Upper lobe of left lung (tissue), 6 donors: ENCODE measurements at places on chromosomes 4 and X. TPM values are rescaled to one million over a fixed set of nuclear protein-coding genes. Genes with fewer than 3 reads are reported as not detected.

The SMIM43 gene
- total RNA-seq, result not detected

The ARR3 gene
- not detected for total RNA-seq

The SORBS2 gene
- total RNA-seq, result 35.4 TPM

The CT45A5 gene
- not detected for total RNA-seq

The P2RY8 gene
- 3.7 TPM for total RNA-seq

The FGFBP1 gene
- total RNA-seq, result 14.4 TPM

The ZNF41 gene
- 35.6 TPM for total RNA-seq

The HDX gene
- total RNA-seq, result 3.5 TPM

- no peak for DNase-seq
Measured at GRCh38 chrX:24340501-24340900, 19.9 kb upstream of the SUPT20HL1 start.

GRCh38 chr4:100517864-100518341 lies at the start of gene EMCN:
Gene EMCN (minus strand): TSS chr4:100518022. CDS start chr4:100517914, 108 bp downstream.
- DNase-seq, result no peak

DNA sequence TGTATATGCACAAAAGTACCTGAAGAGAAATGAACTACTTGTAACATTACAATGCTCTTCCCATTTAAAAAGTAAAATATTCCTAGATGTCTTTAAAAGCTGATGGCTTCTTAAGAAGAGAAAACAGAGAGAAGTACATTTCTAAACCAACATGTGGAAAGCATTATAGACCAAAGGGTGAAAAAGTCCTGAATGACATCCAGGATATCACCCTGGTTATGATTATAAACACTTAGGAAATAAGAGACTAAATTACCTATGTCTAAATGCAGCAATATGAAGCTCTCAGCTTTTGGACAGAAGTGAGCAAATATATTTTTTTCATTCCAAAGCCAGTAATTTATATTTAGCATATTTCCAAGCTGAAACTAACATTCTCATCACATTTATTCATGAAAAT lies 21.7 kb upstream of the EGFL6 start:
- no peak for DNase-seq

GRCh38 chr4:145609481-145610427 lies 9.4 kb upstream of the MMAA start:
- DNase-seq, result no peak

- DNase-seq, result peak; percentile 34
Measured at GRCh38 chrX:119784747-119785446, 6.5 kb downstream of the RPL39 start.

- DNase-seq, result no peak
Measured at GRCh38 chr4:80142394-80143306, 54.7 kb upstream of the PRDM8 start.

DNA sequence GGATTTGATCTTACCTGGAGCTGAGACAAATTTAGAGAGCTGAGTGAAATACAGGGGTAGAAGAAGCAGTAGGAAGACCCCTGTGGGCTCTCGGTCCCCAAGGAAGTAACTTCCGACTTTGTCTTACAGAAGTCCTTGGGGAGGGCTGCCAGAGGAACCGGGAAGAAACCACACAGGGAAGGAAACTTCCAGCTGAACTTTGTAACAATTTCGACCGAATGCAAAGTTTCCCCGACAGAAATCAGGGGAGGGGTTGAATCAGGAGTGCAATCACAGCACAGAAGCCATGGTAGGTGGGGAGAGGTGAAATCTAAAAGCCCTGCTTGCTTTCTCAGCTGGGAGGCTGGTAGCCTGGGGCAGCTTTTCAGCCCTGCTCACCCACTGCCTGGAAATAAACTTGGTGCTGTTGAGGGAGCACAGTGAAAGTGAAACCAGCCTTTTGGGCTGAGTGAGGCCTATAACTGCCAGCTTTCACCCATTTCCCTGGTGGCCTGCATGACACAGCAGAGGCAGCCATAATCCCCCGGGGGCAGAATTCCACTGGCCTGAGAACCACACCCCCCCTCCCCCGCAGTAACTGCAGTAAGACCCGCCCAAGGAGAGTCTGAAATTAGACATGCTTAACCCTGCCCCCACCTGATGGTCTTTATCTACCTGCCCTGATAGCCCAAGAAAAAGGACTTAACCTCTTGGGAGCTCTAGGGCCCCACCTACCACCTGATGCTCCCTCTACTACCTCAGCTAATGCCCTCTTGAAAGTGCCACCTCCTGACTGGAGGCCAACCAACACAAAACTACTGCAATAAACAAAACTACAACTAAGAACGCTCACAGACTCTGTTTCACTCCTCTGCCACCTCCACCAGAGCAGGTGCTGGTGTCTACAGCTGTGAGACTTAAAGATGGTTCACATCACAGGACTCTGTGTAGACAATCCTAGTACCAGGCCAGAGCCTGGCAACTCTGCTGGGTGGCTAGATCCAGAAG lies 248.2 kb downstream of the PARM1 start:
- DNase-seq, result no peak

DNA sequence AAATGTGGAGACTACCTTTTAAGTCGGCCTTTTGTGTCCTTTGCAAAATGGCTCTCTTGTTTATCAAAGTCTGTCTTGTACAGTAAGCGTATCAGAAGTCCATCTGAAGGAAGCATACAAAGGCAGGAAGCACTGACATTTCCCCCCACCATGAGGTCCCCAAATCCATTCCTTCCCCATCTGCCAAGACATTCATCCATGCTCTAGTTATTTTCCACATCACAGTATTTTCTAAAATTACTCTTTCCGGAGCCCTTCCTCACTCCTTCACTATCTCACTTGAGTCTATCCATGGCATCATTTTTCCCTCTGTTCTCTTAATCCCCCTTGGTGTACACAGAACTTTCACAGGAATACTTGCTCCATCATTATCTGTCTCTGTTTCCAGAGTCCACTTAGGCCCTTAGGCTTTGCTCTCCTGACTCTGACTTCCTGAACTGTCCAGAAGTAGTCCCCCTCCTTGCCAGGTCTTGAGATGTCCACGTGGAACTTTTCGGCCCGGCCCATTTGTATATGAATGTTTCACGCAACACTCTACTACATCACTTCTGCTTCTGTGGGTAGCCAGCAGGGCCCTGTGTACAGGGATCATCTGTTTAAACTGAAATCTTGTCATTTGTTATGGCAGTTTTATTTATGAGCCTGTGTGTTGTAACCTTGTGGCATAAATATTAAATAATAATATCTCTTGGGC lies 2.1 kb downstream of the SEL1L3 start:
- no peak for DNase-seq

DNA sequence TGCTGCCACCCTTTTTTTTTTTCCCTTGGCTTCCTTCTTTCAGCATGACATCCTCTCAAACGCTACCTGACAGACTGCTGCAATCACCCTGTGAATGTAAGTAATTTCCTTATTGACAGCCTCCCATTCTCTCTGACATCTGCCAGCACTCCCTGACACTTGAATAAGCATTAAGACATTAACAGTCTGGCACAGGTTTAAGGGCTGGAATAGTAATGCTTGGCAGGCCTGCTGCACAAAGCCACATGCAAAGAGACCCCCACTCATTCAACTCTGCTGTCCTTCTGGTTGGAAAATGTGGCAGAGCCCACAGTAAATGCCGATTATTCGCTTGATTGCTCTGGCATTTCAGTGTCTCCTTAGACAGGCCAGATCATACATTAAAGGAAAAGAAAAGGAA lies 28.1 kb upstream of the RASGEF1B start:
- no peak for DNase-seq

DNA sequence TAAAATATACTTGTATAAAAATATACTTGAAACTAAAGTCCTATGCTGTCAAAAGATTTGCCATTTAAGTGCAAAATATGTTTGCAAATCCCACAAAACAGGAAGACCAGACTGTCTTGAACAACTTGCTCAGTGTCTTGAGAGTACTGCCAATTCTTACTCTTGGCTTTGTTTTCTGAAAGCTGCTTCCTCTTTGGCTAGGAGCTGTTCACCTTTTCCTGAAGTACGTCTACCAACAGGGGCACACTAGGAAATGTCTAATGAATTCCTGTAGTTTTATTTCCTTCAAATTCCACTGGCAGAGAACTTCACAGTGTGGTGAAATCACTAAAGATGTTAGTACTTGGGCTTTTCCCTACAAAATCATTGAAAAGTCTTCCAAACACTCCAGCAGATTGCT lies 46.4 kb upstream of the ABCG2 start:
- no peak for DNase-seq

GRCh38 chr4:76429636-76430035 lies 5.4 kb upstream of the SHROOM3 start:
- no peak for DNase-seq

GRCh38 chrX:150298841-150299551 lies 64.1 kb upstream of the MAMLD1 start:
- no peak for DNase-seq

GRCh38 chr4:118833192-118833820 lies 2.6 kb downstream of the SEC24D start:
- DNase-seq, result no peak

DNA sequence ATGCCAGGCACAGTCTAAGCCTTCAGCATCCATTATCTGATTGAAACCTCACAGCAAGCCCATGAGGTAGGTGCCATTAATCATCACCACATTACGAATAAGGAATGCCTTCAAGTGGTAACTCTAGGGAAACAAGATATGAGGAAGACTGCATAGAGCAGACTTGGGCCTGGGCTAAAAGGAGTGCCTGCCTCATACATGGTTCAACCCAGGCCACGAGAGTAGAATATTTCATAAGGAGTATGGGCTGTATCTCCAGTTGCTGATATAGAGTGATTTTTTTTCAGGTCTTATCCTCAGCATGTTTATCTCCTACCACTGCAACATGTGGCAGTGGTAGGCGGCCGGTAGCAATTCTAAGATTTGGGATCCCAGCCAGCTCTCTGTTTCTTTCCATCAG lies 51.7 kb downstream of the ATP11C start:
- no peak for DNase-seq

DNA sequence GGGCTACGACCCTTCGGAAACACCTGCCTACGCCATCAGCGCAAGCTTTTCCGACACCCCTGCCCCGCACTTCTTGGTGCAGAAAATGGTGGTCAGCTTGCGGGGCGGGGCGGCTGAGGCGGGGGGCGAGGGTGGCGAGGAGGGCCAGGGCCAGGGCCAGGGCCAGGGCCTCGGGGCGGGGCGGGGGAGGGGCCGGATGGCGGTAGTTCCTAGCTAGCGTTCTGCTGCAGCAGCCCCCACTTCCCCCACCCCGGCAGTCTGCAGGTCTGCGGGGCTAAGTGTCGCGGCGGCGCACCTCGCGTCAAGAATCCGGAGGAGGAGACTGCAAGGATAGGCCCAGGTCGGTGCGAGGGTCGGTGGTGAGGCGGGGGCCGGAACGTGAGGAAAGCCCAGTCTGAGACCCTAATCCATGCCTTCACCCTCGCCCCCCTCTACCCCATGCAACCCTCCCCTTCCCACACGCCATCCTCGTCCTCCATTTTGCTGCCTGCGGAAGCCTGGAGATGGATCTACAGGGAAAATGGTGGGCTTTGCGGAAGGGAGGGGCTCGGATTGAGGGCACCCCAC lies 600 bp downstream of the BEX4 start:
- peak; percentile 86 for DNase-seq

DNA sequence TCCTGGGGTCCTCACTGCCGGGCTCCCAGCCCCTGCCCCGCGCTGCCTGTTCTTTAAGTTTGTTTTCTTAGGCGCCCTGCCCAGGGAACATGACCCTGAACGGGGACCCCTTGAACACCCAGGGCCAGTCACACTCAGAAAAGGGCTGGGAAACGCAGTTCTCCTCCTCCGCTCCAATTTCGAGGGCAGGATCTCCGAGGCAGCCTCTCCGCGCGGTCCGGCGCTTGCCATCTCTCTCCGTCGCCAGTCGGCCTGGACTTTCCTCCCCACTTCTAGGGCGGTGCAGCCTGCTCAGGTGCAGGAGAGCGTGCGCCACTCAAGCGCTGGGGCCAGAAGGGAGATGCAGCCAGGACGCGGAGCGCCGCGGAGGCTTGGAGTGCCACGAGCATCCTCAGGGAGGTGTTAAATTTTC lies 9.9 kb downstream of the PRDM8 start:
- peak; percentile 81 for DNase-seq

- DNase-seq, result no peak
Measured at GRCh38 chr4:94605241-94605805, 152.4 kb upstream of the BMPR1B start.

GRCh38 chr4:20403290-20403689 lies 151.6 kb downstream of the SLIT2 start:
- no peak for DNase-seq

GRCh38 chr4:40769266-40769665 lies 19.5 kb downstream of the NSUN7 start:
- no peak for DNase-seq

DNA sequence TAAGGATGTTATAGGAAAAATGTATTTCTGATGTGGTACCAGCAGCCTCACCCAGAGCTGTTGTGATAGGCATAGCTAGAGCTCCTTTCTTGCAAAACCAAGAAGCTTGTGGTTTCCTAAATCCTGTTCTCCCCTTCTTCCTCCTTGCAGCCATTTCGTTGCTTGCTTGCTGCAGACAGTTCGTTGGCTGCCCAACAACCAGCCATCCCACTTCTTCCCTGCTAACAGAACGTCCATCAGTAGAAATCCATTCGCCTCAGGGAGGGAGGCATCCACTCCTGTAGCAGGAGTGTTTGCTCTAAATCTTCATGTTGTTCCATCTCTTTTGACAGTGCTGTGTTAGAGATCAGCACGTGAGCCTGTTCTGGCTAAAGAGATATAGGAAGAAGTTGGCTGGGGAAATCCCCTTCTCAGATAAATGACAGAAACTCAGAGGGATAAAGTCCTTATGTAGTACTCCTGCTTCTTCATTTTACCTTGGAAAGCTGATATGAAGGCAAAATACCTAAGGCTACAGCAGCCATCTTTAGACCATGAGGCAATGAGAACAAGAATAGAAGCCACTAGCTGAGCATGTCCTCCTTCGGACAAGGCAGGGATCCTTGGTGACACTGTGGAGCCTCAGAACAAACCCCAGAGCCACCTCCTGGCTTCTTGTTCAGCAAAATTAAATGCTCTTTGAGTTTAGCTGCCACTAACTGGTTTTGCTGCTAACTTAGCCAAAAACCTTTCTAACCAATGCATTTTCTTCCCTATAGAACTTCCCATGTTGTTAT lies 68.4 kb upstream of the RELL1 start:
- DNase-seq, result no peak

GRCh38 chr4:40750461-40751258 lies 905 bp downstream of the NSUN7 start:
- peak; percentile 26 for DNase-seq

DNA sequence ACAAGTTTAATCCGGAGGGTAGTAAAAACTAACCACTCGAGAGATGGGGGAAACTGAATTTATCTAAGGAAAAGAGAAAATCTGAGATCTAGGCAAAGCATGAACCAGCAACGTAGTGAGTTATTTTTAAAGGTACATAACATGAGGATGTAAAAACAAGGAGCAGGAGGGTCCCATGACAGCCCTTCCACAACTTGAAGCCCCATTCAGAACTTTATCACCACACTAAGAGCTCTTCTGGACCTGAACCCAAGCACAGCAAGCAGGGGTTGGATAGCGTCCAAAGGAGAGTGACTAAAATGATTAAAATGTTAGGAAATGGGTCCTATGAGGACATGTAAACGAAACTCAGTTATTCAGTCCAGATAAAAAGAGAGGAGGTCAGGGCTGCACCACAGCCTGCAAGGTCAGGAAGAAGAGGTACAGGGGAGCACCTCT lies 16.2 kb downstream of the SH3RF1 start:
- peak; percentile 40 for DNase-seq
